ENCODE measurements at places on chromosomes 16 and 17.

DNA sequence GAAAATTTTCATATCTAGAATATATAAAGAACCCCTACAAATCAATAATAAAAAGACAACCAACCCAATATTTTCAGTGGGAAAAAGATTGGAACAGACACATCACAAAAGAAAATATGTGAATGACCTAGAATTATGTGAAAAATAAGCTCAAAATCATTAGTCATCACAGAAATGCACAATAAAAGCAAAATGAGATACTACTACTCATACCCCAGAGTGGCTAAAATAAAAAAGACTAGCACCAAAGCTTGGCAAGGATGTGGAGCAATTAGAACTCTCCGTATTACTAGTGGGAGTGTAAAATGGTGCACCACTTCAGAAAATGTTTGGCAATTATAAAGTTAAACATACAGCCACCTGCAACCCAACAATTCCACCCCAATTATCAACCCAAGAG, 48.0 kb upstream of the CDH5 start:
- DNase-seq, result no peak

DNA sequence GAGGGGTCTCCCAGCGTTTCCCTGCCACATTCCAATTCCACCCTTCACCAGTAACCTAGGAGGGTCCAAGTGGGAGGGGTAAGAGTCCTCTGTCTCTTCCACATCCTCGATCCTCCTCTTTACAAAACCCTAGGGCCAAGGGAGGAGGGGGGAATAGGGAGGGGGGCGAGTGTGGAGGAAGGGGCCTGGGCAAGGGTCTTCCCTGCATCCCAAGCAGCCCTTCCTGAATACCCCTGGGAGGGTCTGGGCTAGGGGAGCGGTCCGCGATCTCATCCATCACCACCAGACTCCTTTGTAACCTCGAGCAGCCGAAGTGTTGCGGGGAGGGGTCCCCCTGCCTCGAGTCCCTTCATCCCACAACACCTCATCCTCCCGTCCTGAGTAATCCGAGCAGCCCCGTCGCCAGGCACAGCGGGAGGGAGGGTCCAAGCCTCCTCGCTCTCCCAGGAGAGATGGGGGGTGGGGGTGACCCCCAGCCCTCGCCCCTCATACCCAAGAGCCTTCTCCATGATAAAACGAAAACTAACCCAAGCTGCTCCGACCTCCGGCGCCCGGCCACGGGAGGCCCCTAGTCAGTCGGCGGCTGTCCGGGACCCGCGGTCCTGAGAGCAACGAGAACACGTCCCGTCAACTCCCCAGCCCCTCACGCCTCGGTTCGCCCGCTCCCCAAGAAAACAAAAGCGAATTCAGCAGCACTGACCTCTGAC, 502 bp downstream of the SMPD3 start:
- DNase-seq, result no peak

DNA sequence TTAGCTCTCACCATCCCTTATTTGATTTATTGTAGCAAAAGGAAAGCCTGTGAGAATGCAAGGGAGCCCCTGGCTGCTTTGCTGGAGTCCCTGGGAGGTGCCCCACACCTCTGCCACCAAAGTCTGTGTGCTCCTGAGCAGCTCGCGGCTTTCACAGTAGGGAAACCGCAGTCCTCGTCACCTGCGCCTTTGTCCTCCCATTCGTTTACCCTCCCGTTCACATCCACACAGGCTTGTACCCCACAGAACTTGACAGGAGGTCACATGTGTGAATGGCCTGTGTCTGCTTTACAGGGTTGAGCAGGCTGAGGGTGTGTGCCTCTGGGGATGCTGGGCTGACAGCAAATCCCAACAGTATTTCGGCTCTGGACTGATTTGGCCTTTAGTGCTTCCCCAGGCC, 152.5 kb downstream of the LGALS9B start:
- no peak for DNase-seq

GRCh38 chr16:60811657-60812056, 1224.6 kb downstream of the CDH8 start:
- DNase-seq, result no peak

DNA sequence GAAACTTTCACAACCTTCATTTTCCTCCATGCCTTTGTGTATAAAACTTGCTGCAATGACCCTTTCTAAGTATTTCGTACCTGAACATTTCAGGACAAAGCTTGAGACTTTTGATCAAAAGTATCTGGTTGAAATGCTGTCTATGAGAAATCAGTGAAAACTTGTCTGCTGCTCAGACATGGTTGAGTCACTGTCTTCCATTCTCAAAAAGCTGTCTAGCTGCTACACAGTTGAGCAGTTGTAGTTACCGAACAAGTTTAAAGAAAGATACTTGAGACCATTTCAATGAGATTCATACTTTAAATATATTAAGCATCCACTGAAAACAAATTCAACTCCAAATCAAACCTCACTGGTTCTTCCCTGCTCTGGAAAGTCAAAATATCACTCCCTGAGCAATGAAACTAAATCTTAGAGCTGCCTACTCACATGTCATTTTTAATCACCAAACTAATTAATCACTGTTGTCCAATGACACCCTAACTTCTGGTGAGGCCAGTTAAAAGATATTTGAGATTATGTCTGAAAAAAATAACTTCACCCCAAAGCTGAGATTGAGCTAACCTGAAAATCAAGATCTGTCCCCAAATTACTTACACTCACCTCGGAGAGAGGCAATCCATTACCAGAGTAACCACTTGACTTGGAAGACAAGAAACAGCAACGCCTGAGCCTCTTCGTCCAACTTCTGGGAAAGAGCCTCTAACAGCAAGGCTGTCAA, 488 bp downstream of the TMEM100 start:
- peak; percentile 17 for DNase-seq

GRCh38 chr16:9159839-9160550, 68.6 kb downstream of the HAPSTR1 start:
- DNase-seq, result peak; percentile 60

DNA sequence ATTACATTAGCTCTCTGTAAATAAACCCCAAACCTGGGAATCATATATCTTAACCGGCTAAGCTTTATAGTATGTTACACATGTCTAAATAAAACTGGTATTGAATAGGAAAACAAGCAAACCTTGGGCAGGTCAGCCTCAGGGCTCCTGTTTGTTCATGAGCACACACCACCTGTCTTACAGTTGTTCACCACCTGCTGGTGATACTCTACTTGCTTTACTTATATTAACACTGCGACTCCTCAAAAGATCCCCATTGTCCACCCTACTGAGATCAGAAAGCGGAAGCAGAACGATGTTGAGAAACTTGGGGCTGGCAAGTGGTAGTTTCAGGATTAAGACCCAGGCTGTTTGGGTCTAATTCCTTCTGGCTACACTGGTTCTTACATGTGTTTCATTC, 16.4 kb downstream of the CDH13 start:
- no peak for DNase-seq

GRCh38 chr16:83701494-83701893, 106.3 kb upstream of the HSBP1 start:
- peak; percentile 70 for DNase-seq

- DNase-seq, result peak; percentile 30
Observed at GRCh38 chr17:3804503-3804931, 3.5 kb upstream of the ITGAE start.

- DNase-seq, result peak; percentile 84
Observed at GRCh38 chr17:31654936-31655335, 204.1 kb downstream of the COPRS start.

- no peak for DNase-seq
Observed at GRCh38 chr17:71383091-71383490, 737.7 kb upstream of the SOX9 start.

DNA sequence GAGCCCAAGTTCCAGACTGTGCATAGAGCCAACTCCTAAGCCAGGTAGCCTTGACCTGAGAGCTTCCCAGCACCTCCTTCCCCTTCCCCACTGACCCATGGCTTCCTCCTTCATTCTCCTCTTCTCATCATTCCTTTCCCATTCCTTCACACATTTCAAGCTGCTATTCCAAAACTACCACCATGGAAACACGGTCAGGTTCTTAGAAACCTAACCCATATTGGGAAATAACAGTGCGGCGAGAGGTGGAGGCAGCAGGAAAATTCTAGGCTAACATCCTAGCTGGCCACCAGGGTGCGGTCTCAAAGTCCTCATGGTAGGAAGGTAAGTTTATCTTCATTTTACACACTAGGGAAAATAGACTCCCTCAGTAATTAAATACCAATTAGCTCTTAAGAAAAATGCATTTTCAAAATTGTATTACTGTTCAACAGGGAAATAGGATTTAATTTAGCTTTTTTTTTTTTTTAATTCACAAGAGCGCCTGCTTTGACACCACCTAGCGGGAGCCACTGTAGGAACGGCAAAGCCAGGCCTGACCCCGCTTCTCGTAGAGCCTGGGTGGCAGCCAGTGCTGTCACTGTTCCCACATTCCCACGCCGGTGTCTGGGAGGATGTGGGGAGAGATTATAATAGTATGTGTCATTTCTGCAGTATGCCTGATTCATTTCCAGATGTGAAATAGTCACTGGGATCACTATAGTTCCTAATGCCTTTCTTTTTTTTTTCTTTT, 14.0 kb upstream of the SPHK1 start:
- peak; percentile 99 for DNase-seq

DNA sequence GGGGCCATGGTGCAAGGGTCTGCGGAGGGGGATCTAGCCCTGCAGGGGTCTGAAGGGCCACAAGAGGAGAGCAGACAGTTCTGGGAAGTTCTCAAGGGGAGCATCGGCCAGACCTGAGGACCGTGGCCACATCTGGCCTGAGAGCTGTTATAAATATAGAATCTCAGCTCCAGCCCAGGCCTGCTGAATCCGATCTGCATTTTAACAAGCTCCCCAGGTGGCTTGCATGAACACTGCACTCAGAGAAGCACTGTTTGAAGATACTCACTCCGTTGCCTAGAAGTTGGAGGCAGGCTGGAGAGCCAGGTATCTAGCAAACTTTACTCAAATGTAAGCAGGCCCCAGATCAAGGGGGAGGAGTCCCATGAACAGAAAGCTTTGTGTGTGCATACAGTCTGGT, 61.3 kb downstream of the NKD1 start:
- DNase-seq, result no peak

DNA sequence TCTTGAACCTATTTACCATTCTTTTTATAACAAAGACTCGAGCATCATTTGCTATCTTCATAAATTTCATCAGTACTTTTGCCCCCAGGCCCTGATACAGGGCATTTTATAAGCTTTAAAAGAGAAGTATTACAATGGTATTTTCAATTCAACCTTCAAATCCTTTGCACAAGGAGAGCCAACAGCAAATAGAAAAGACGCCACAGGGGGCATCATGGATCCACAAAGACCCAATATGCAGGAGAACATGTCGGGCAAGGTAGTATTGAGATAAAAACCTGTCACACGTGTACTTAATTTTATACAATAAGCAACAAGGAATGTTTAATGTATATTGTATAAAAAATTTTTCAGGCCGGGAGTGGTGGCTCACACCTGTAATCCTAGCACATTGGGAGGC, 10.2 kb downstream of the MAP3K14 start:
- DNase-seq, result no peak

DNA sequence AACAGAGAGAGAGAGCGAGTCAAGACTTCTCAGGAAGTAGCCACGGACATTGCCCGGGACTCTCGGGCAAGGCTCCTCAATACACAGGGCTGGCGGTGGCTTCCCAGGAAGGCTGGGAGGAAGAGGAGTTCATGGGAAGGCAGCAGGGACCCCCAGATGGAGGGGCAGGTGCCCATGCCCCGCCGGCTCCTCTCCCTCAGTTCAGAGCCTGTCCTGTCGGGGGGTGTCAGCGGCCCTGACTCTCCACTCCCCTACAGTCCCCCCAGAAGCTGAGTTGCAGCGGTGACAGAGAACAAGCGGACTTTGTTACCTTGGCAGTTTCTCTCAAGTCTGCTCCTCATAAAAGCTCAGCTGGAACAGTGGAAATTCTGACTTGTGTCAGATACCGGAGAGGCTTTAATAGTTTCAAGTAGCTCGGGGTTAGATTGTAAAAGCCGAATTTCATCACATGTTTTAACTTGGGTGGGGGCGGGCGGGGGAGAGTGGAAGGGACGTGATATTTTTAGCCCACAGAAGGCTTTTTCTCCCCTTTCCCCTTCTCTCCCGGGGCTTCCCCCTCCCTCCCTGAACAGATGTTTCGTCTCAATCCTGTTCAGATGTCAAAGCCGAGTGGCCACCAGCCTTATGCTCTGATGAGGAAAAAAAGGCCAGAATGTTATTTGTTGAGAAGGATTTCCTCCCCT, 65.2 kb downstream of the NKD1 start:
- DNase-seq, result peak; percentile 28

- DNase-seq, result no peak
Observed at GRCh38 chr16:47013910-47014309, 40.4 kb upstream of the DNAJA2 start.

DNA sequence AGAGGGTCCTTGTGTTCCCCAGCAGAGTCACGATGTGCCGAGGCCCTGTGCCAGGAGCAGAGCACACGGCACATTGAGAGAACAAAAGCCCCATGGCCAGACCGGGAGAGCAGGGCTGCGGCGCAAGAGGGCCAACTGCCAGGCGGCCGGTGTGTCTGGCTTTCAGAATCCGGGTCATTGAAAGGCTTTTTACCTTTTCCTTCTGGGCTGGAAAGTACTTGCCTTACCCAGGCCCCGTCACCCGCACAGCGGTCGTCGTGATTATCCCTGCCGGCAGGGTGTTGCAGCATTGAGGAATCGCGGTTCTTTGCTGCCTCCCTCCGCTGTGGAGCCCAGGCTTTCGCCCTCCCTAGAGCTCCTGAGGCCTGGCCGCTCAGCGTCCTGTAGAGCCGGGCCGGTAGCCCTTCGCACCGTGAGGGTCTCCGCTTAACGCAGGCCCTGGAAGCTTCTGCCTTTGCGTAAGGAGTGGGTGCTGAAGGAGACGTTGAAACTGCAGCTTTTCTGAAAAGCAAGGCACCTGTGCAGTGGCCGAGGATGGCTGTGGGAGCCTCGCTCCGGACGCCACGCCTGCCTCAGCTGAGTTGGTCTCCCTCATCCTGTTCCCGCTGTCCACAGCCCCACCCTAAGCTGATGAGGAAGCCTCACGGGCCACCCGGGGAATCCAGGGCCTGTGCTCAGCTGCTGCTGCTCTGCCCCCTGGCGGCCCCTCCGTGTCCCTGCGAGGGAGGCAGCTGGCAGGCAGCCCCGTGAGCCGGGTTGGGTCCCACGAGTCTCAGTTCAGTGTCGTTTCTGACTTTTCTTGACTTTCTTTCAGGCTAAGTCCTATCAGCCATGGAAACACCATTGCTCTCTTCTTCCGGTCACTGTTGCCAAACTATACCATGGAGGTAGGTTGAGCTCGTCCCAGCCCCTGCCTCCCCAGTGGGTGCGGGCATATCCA, 8.6 kb upstream of the MC1R start:
- peak; percentile 84 for DNase-seq

Measured in EH (cell line).